Activated CD4-positive, CD25-positive, alpha-beta regulatory T cell (primary cell): ENCODE measurements at places on chromosomes 1 and 21.

- DNase-seq: no peak
These were observed 112.4 kb upstream of the BEND5 start for GRCh38 chr1:48889082-48889481.

DNA sequence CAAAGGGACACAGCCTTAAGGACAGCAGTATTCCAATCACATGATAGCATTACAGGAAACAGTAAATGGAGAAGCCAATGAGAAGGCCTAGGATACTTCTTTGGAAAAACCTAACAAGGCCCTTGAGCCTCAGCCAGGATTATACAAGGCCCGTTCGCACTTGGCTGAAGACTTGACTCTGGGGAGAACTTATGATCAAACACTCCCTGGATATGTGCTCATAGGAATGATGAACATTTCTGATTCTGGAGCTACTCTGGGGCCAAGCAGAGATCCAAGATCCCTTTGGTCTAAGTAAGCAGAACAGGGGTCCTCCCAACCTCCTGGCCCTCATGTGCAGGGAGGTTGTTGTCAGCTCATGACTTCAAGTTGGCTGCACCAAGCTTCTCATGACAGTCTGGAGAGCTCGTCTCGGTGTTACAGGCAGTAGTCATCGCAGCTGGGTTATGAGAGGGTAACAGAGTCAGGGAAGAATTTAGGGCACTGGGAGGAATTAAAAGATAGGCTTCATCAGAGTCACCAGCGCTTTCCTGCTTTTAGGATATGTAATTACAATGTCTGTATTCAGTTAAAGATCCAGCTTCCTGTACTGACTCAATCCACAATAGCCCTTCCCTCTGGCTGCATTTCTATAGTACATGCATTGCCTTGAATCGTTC is 92.5 kb upstream of the IRF2BP2 start:
- no peak for DNase-seq

DNA sequence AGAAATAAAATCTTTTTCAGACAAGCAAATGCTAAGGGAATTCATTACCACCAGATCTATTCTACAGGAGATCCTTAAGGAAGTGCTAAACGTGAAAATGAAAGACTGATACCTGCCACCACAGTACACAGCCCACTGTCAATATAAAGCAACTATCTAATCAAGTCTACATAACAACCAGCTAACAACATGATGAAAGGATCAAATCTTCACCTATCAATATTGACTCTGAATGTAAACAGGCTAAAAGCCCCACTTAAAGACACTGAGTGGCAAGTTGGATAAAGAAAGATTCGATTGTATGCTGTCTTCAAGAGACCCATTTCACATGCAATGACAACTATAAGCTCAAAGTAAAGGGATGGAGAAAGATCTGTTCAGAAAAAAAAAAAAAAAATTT is 492.4 kb downstream of the COL11A1 start:
- no peak for DNase-seq

DNA sequence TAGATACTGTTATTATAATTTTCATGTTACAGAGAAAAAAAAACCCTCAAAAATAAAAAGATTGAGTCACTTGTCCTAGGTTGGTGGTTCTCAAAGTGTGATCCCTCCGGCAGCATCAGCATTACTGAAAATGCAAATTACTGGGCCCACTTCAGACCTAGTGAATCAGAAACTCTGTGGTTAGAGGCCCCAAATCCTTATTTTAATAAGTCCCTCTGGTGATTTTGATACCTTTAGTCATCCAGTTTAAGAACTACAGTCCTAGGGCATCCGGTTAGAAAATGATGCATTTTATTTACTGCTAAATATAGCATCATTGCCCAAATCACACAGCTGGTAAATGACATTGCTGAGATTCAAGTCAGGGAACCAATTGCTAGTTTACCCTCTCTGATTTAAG is 203.7 kb upstream of the RUNX1 start:
- no peak for DNase-seq
